NCI-H446 (cell line): ENCODE measurements at places on chromosomes 4 and X.
A peak's percentile ranks its signal among the peaks of the same experiment; 100 is the strongest.

GRCh38 chrX:46244451-46244850 is 300.8 kb downstream of the ZNF674 start:
- DNase-seq = no peak

- no peak for DNase-seq
Measured at GRCh38 chr4:1401409-1402020, 4.7 kb downstream of the NKX1-1 start.

- no peak for DNase-seq
Measured at GRCh38 chr4:168879188-168879587, 130.9 kb downstream of the CBR4 start.

GRCh38 chrX:39627257-39627656 is 470.5 kb downstream of the BCOR start:
- DNase-seq = no peak

- DNase-seq = no peak
Measured at GRCh38 chr4:9594948-9595347, 150.7 kb downstream of the DEFB131A start.

DNA sequence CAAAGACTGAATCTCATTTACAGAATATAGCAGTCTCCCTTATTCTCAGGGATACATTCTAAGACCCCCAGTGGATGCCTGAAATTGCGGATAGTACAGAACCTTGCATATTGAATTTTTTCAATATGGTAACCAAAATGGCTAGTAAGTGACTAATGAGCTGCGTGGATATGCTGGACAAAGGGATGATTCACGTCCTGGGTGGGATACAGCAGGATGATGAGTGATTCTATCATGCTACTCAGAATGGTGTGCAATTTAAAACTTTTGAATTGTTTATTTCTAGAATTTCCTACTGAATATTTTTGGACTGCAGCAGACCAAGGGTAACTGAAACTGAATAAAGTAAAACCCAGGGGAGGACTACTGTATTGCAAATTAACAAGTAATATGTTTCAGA is 66.7 kb downstream of the STAG2 start:
- no peak for DNase-seq

DNA sequence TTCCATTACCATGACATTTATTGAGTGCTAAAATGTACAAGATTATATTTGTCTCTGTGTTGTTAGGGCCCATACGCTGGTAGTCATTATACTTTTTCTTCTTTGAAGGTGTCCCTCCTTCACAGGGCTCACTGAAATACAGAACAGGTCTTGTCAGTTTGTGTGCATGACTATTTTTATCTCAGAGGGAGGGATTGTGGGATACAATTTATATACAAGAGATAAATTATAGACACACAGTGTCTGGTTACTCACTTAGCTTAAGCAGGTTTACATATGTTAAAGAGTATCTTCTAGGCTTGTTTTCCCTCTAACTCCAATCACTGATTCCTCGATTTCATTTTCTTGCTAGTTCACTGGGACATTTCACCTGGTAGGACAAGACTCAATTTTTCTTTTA is 143.3 kb upstream of the GUCY1A1 start:
- no peak for DNase-seq

GRCh38 chr4:57065730-57066482 is 44.3 kb downstream of the IGFBP7 start:
- DNase-seq = no peak

- peak; percentile 96 for DNase-seq
Measured at GRCh38 chr4:116361790-116362189, 723.6 kb downstream of the TRAM1L1 start.

- DNase-seq = no peak
Measured at GRCh38 chr4:147456706-147457105, 24.2 kb upstream of the EDNRA start.

DNA sequence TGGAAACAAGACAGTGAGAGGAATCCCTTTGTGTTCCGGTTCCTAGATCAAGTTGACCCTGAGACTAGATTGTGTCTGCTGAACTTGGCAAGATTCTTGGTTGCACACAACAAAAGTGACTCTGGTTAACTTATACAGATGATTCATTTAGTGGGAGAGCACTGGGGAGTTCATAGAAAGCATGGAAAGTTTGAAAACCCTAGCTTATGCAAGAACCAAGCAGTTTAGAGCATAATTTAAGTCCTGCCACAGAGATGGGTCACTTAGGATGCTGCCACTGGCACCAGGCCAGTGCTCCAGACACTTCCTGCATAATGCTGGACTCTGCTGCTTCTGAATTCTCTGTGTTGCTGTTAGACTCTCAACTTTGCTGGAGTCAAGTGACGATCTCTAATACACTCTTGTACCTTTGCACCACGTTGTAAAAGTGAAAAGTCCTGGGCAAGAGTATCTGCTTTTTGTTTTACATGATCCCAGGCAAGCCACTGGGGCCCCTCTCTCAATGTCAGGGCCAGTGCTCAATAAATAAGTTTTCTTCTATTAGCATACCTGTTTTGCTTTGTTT is 12.7 kb upstream of the DCUN1D4 start:
- no peak for DNase-seq
